Skeletal muscle cell (primary cell): ENCODE measurements at places on chromosomes 2 and 18.

GRCh38 chr2:73999881-74000597 is 15.3 kb downstream of the TET3 start:
- DNase-seq = no peak

GRCh38 chr18:1648712-1649111 is 744.0 kb downstream of the ADCYAP1 start:
- DNase-seq = no peak

- no peak for DNase-seq
These were observed 41.1 kb downstream of the TMEM37 start for GRCh38 chr2:119472749-119473148.

GRCh38 chr2:180110469-180110868 is 103.4 kb upstream of the CWC22 start:
- no peak for DNase-seq
